Fibroblast of mammary gland (primary cell): ENCODE measurements at places on chromosomes 16 and 17.

DNA sequence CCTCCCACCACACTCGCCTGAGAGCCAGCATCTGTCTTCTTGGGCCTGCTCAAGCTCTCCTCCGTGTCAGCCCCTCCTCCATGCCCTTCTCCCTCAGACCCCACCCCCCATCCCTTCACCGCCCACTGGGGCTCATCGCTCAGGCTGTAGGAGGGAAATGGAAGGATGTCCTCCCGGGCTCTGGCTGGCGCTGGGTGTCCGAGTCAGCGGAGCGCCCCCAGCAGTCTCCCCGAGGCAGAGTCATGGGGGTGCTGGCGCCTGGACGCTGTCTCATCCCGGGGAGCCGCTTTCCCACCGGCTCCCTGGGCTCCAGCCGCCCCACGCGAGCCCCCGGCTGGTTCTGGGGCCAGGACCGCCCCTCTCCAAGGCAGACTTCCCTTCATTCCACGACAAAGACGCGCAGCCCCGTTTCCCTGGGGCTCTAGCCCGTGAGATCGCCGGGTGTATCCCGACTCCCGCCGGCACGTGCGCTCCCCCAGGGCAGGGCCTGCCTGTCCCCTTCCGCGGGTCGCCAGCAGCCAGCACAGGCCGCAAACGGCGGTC, 428 bp upstream of the ANTKMT start:
- peak; percentile 69 for DNase-seq

DNA sequence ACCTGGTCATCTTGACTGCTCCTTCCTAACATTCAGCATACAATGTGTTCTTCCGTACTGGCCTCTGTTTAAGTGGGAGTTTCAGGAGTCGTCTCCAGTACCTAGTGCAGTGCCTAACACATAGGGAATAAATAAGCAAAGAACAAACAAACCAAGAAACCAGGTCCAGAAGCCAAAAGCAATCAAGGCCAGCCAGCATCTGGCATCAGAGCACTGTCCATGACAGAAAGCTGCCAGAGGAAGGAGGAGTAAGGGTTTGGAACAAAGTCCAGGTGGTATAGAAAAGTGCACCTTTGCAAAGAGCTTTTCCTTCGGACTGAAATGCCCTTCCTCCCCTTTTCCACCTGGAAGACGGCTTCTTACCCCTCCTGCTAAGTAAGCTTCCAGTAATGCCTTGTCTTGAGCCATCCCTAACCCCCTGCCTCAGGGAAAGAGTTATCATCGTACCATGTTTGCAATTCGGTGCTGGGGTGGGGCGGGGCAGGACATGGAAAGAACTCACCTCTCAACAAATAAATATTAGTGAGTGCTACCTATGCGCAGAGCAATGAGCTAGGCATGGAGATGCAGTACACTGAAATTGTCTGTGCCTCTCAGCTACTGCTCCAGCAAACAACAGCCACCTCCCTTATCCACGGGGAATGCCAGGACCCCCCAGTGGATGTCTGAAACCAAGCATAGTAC, 47.6 kb downstream of the C17orf67 start:
- DNase-seq, result no peak

- DNase-seq, result no peak
Measured at GRCh38 chr16:24308200-24308599, 52.1 kb downstream of the CACNG3 start.

DNA sequence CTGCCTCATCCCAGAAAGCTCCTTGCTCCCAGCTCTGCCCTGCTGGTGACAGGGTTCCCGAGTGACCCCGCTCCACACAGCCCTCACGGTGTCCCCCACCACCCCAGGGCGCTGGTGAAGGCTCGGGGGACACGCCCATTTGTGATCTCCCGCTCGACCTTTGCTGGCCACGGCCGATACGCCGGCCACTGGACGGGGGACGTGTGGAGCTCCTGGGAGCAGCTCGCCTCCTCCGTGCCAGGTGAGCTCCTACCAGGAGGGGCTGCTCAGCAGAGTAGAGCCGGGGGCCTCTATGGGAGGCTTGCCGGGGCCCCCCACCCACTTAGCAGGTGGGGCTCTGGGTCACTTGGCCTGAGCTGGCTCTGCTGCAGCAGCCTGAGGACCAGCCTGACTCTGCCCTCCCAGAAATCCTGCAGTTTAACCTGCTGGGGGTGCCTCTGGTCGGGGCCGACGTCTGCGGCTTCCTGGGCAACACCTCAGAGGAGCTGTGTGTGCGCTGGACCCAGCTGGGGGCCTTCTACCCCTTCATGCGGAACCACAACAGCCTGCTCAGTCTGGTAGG, 11.2 kb downstream of the GAA start:
- no peak for DNase-seq

- DNase-seq, result no peak
Measured at GRCh38 chr16:58551496-58551895, 36.2 kb downstream of the SETD6 start.

GRCh38 chr17:53792451-53792850, 30.3 kb upstream of the KIF2B start:
- no peak for DNase-seq

DNA sequence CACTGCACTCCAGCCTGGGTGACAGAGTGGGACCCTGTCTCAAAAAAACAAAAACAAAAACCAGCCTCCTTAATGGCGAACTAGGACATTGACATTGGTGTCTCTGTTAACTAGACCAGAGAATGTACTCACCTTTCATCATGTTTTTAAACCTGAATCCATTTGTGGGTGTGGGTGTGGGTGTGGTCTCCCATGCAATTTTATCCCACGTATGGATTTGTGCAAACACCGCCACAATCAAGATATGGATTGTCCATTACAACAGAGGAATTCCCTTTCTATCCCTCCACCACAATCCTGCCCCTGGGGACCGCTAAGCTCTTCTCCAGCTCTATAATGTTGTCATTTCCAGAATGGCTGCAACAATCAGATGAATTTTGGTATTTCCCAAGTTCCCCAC, 49.9 kb downstream of the DNAH17 start:
- DNase-seq, result no peak

DNA sequence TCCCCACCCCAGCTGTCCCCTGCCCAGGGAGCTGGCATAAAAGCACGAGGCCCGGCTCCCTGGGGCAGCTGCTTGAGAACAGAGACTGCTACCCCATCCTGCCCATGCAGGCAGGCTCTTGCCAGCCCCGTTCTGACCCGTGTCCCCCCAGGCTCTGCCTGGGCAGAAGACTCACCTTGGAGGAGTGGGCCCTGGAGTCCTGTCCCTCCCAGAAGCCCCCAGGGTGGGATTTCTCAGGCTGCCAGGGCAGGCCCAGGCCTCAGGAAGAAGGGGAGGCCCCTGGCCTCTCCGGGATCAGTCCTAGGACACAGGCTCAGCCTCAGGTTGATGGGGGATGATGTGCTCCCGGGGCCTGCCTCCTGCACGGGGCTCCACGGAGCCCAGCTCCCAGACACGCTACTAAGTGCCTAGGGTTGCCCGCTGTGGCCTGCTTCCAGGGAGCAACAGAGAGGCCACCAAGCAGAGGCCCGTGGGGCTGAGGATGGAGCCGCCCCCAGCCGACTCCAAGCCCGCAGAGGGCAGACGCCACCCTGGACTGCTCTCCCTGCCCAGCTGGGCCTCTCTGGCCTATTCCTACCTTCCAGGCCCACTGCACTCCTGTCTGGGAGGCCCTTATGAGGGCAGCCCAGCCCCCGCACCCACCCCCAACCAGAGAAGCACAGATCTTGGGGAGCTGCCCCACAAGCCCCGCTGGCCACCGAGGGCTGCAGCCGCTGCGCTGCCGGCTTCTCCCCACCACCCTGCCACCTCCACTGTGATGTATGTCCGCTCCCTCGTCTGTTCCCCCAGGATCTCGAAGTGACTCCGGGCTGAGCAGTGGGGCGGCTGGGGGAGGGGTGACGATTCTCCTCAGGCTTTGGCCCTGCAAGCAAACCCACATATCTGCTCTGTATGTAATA, 1.7 kb downstream of the NME3 start:
- no peak for DNase-seq

GRCh38 chr16:69031877-69032301, 73.6 kb upstream of the HAS3 start:
- DNase-seq, result peak; percentile 19

DNA sequence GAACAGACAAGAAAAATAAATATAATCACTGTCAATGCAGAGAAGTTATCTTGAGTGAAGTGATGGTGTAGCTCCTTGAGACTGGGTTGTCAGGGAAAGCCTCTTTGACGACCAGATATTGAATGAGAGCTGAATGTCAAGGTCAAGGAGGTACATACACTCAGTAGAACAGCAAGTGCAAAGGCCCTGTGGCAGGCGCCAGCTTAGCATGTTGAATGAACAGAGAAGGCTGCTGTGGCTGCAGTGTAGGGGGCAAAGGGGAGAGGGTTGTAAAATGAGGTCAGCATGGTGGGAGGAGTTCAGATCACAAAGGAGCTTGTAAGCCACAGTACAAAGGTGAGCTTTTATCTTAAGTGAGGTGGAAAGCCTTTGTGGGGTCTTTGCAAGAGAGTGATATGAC, 111.5 kb downstream of the ZFHX3 start:
- DNase-seq, result no peak

DNA sequence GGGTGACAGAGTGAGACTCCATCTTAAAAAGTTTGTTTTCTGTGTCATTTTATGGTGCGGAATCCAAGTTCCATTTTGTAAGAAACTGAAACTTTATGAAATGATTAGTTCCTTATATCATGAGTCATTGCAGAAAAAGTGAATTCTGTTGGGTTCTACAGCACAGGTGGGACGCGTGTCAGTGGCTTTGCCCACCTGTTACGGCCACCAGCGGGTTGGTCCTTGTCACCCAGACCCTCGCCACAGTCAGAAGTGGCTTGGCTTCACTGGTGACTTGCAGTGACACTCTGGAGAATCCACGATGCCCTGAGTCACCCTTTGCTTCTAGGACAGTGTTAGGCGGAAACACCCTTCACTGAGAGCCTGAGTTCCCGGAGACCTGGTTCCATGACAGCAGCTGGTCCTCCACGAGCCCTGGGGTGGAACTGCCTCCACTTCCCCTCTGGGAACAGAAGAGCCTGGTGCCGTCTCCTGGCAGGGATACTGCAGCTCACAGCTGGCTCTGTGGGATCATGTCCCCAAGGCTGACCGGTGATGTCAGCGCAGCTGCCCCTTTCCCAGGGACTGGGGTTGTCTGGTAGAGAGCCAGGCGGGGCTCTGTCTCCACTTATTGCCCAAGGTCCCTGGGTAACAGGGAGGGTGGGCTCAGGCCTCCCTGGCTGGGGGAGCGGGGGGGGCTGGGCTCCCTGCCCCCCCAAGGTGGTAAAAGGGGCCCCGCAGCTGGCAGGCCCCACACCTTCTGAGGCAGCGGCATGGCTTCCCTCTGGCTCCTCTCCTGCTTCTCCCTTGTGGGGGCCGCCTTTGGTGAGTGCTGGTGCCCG, at the start of gene CTRB1:
TSS of gene CTRB1 (plus strand) at position 733 of the 821 bp plus-strand sequence. CDS start at position 753, 20 bp downstream.
- no peak for DNase-seq

GRCh38 chr16:30054959-30055553, 10.5 kb upstream of the ALDOA start:
- no peak for DNase-seq

- peak; percentile 78 for DNase-seq
Measured at GRCh38 chr17:51000835-51001638, 119.6 kb downstream of the SPAG9 start.

GRCh38 chr17:66347661-66348514, 45.5 kb downstream of the PRKCA start:
- peak; percentile 80 for DNase-seq

DNA sequence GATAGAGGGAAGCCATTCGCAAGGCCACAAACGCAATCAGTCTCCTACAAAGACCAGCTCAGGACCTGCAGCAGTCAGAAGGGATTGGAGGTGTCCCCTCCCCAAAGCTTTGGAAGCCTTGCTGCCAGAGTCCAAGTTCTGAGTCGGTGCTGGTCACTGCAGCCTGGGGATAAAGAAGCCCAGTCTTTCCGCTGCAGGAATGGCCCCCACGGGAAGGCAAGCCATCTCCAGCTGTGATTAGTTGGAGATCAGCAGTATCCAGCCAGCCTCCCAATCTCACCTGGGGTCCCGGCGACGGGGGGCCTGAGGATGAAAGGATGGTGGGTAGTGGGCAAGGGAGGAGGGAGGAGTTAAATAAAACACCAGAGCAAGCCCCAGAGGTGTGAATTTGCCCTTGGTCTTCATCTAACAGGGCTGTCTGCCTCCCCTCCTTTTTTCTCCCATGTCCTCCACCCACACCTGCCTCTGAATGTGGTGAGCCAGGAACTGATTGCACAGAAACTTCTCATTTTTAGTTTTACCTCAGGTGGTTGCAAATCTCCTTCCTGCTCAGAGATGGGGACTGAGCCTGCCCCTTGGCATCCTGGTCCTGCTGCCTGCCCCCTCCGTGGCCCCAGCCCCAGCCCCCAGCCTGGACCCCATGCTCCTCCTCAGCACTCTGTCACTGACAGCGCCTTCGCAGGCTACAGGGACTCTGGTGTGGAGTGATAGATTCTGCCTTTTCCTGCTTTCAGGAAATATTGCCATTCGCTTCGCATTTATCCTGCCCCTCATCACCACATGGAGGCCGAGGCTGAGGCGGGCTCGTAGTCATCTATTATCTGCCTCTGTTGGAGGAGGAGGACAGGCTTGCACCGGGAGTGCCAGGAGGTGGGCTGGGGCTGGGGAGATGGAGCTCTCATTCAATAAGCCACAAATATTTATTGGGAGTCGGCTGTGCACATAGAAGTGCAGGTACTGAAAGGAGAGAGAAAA, 262.9 kb upstream of the SDK2 start:
- DNase-seq, result no peak

GRCh38 chr16:54568906-54569807, 282.6 kb upstream of the IRX3 start:
- DNase-seq, result no peak

GRCh38 chr16:65519402-65519801, 397.5 kb upstream of the CDH11 start:
- no peak for DNase-seq

- peak; percentile 65 for DNase-seq
Measured at GRCh38 chr17:4604111-4604644, 19.8 kb downstream of the SMTNL2 start.

DNA sequence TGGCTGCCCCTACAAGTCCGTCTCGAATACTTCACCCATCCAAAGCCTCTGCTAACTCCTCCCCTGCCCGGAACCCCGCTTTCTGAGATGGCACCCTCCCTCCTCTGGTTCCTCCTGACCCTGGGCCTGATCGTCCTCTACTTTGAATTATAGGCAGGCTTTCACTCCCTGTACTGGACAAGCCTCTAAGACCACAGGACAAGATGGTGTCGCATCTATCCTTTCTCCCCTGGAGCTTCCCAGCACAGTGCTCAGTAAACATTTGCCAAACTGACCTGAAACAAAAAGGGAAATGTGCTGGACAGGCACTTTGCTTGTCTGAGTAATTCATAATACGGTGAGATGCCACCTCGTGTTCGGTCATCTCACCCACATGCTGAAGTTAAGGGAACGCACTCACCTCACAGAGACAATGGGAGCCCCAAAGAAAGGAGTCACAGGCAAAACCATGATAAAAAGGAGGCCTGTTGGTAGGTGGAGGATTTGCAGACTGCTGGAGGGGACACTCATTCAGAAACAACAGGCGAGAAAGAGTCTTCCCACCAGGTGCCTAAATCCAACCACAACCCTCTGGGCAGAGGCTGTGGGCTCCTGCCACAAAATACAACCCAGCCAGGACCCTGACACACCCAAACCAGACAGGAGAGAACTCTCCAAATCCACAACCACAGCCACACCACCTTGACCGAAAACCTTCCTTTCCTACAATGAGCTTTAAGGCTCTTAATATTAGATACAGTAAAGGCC, 28.2 kb downstream of the SNN start:
- DNase-seq, result no peak
